Stimulated activated CD4-positive, alpha-beta T cell treated with anti-CD3 and anti-CD28 coated beads, Interleukin-1b, Interleukin-23, amount 100 ng/mL, for 1 hour (primary cell): ENCODE measurements at places on chromosomes 5 and 9.

GRCh38 chr9:38441347-38442085 is 17.3 kb upstream of the IGFBPL1 start:
- no peak for DNase-seq

- DNase-seq, result no peak
These were observed 21.7 kb downstream of the ITGA2 start for GRCh38 chr5:53010814-53011213.

- no peak for DNase-seq
These were observed 224.9 kb downstream of the SNX18 start for GRCh38 chr5:54742417-54742891.

- no peak for DNase-seq
These were observed 1917.9 kb downstream of the EFNA5 start for GRCh38 chr5:105752801-105753200.

DNA sequence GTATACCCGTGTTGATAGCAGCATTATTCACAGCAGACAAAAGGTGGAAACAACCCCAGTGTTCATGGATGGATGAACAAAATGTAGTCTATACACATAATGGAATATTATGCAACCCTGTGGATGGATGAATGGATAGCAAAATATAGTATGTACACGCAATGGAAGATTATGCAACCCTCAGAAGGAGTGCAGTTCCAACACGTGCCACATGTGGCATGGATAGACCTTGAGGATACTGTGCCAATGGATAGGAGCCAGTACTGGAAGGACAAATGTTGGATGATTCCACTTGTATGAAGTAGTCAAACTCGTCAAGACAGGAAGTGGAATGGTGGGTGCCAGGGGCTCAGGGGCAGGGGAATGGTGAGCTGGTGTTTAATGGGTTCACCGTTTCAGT is 44.9 kb downstream of the PLEKHG4B start:
- DNase-seq, result no peak

DNA sequence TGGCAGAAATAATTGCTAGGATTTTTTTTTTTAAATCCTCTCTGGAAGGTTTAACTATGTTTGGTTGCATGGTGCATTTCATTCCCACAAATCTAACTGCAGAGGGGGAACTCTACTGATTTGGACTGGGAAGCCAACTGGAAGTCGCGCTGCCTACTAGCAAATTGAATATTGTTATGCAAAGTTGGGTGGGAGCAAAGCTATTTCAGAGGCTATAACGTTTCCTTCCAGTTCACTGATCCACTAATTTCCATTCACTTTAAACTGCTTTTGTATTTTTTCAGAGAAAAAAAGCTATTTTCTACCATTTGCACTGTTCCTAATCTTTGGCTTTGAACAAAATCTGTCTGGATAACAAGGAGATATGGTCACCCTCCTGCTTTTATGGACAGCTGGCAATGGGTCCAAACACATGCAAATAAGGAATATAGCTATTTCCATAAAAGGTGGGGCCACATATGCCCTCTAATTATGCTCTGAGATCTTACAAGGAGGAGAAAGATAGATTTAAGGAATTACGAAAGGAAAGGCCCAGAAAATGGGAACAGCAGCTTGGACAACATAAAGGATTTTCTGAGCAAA is 40.1 kb downstream of the MACIR start:
- DNase-seq, result no peak

DNA sequence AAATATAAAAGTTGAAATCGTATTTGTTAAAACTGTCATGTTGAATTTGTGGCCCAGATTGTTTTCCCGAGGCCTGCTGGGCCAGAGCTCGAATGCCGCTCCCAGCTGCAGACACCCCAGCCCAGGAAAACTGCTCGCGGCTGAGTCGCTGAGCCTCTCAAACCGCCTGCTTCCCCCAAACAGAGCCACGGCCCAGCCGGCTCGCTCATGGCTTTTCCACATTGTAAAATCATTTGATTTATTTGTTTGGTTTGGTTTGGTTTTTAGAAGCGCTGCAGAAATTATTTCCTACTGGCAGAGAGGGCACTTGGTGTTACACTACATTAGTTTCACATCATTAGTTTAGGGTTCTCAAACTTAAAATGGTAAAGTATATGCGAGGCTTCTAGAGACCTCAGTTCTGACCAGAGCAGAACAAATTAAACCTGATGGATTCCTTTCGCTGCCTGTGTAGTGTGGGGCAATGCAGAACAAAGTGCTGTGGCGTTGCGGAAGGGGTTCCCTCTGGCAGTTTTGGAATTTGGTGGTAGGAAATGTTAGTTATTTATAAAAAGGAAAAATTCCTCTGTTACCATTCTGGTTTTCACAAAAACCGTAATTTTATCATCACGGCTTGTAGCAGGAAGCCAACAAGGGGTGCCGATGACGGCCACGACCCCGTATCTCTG is 156.5 kb upstream of the PITX1 start:
- no peak for DNase-seq

DNA sequence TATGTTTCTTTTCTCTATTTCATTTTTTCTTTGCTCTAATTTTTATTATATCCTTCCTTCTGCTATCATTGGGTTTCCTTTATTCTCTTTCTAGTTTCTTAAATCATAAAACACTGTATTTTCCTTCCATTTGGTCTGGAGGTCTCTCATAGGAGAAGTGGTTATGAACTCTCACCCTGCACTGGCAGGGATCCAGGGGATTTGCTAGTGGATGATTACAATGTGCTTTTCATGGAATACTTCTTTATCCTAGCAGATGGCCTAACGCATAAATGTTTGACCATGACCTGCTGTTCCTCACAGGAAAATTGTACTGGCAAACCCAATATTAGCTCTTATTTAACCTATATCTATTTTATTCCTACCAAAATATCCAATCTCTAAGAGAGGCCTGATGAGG is 31.5 kb upstream of the SGCD start:
- no peak for DNase-seq

DNA sequence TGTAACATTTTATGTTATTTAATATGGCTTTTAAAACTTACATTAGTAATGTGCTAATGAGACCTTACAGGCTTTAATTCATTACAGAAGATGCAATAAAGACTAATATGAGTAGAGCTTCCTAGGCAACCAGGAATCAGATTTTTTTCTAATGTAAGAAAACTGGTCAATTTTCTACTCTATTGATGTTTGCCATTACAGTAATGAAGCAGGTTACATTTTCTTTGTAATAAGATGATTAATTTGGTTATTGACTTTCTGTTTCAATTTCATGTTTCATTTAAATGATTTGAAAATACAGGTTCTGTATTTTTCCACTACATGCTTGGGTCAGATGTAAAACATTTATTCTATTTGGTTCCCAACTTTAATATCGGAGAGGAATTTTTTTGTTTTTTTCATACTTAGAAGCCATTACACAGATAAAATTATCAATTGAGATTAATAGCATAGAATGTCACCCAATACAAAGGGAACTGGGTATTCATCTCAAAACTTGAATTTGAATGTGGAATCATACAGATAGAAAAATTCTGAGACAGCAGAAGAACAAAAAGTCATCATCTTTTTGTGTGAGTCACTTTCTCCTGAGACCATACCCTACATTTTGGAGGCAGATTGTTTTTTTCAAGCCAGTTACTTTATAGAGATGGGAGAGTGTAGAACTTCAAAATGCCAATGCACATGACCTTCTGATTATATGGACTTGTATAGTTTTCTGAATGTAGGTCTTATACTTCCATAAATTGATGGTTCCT is 133.6 kb upstream of the HMHB1 start:
- no peak for DNase-seq

- no peak for DNase-seq
These were observed 385.8 kb downstream of the EFNA5 start for GRCh38 chr5:107284822-107285525.

GRCh38 chr5:91170266-91170665 is 212.9 kb downstream of the ARRDC3 start:
- no peak for DNase-seq

GRCh38 chr9:14103115-14103514 is 210.8 kb downstream of the NFIB start:
- DNase-seq, result no peak

- DNase-seq, result no peak
These were observed 628.5 kb downstream of the CHSY3 start for GRCh38 chr5:130532786-130533185.

DNA sequence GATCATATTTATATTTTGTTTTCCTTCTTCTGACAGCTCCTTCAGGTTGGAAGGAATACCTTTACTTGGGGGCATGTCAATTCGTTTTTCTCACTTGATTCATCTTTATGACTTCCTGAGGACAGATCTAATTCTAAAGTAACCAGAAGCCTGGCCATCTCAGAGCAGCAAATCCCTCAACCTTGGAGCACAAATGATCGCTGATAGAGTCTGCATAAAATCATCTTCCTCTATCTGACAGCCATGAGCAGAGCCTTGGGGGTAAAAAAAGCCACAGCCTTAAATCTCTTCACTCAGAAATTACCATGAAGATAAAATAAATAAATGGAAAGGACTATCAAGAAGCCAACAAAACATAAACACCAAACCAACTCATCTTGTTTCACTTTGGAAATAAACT is 325.8 kb downstream of the PRR16 start:
- no peak for DNase-seq

- no peak for DNase-seq
These were observed 95.0 kb downstream of the ZCCHC7 start for GRCh38 chr9:37215381-37215780.

DNA sequence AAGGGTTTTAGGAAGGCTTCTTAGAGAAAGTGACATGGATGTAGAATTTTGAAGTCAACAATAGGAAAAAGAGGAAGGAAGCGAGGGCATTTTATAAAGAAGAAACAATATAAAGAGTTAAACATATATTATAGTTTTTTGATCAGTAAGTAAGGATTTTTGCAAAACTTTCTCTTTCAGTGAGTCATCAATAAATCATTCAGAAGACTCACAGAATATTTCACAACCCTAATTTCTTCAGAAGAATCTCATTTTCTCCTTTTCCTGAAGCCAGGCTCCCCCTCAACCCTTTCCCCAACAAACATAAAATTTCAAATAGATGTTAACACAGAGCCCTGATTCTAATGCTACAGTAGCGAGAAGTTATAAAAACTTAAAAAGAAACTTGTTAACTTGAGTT is 4.3 kb upstream of the COX7C start:
- no peak for DNase-seq

DNA sequence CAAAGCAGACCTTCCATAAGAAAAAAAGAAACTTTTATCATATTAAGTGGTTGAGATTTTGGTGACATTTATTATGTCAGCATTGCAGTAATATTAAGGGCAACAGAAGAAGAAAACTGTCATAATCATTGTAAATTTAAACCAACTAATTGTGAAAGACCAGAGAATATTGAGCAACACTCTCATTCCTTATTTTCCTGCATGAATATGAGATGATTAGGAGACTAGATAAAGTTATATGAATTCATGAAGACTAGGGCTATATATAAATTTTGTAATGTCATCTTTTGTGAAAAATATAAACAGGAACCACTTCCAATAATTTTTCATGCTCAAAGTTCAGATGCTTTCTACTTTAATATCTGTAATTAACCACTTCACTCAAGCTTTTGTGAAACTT is 974.5 kb upstream of the CDH10 start:
- DNase-seq, result no peak

GRCh38 chr9:16433494-16433893 is 437.0 kb downstream of the BNC2 start:
- no peak for DNase-seq

DNA sequence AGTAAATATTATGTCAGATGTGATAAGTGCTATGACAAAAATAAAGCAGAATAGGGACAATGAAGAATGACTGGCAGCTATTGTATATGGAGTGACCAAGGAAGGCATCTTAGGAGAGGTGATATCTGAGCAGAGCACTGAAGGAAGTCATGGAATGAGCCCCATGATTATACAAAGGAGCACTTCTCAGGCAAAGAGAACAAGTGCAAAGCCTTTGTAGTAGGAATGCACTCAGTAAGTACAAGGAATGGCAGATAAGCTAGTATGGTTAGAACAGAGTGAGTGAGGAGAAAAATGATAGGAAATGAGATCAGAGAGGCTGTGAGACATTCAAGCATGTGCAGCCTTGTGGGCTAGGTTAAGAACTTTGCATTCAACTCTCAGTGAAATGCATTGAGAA is 214.8 kb downstream of the LURAP1L start:
- no peak for DNase-seq

- DNase-seq, result no peak
These were observed 90.5 kb downstream of the RASEF start for GRCh38 chr9:82972446-82972845.
